Mononuclear cell (primary cell): ENCODE measurements at places on chromosomes 6 and 20. TPM values are rescaled to one million over a fixed set of nuclear protein-coding genes. Genes with fewer than 3 reads are reported as not detected.

Gene C6orf141
- total RNA-seq = 0.21 TPM

Gene XKR7
- total RNA-seq = under 0.01 TPM

Gene BPIFB1
- total RNA-seq = not detected

Gene CRYBG1
- total RNA-seq = 60.9 TPM

Gene OPRM1
- total RNA-seq = not detected

Gene PPIL6
- total RNA-seq = 1.9 TPM

Gene SLC22A7
- not detected for total RNA-seq

Gene DPPA5
- not detected for total RNA-seq

Gene CGA
- total RNA-seq = not detected

Gene CABLES2
- 1.9 TPM for total RNA-seq

Gene PI3
- not detected for total RNA-seq

Gene AKAP12
- total RNA-seq = 0.31 TPM

Gene NR2E1
- total RNA-seq = not detected

Gene CST1
- not detected for total RNA-seq

Gene SEC23B
- total RNA-seq = 25.0 TPM

Gene FAM83C
- total RNA-seq = not detected

Gene AGPAT1
- 12.9 TPM for total RNA-seq

Gene NHLRC1
- total RNA-seq = 0.52 TPM

Gene COL9A3
- total RNA-seq = not detected

Gene PLEKHG1
- 12.5 TPM for total RNA-seq

Gene TAGAP
- 320 TPM for total RNA-seq

Gene AGER
- 1.5 TPM for total RNA-seq

Gene OLIG3
- not detected for total RNA-seq

Gene HSPA12B
- not detected for total RNA-seq

Gene CRIP3
- 0.84 TPM for total RNA-seq

Gene TRAM2
- 5.7 TPM for total RNA-seq

Gene VTA1
- 19.5 TPM for total RNA-seq

Gene OR2H2
- total RNA-seq = under 0.01 TPM

Gene PMEPA1
- 1.0 TPM for total RNA-seq

Gene FAM83B
- total RNA-seq = not detected

Gene HLA-G
- 0.63 TPM for total RNA-seq

Gene RAD21L1
- total RNA-seq = 0.10 TPM

Gene KHDC1L
- total RNA-seq = not detected

Gene TCF15
- total RNA-seq = not detected

Gene SIGLEC1
- total RNA-seq = 0.73 TPM

Gene MYB
- 4.8 TPM for total RNA-seq

Gene EMILIN3
- under 0.01 TPM for total RNA-seq

Gene PTCRA
- 6.9 TPM for total RNA-seq

Gene GLP1R
- 0.10 TPM for total RNA-seq

Gene CAPN11
- total RNA-seq = 0.10 TPM

Gene DYNLT2
- 7.2 TPM for total RNA-seq

Gene RSPH9
- total RNA-seq = 0.42 TPM

Gene BTNL2
- total RNA-seq = not detected

Gene UCKL1
- total RNA-seq = 16.9 TPM

Gene GPSM3
- 131 TPM for total RNA-seq

Gene OR12D3
- not detected for total RNA-seq

Gene HLA-F
- total RNA-seq = 633 TPM

Gene ARMC12
- 0.10 TPM for total RNA-seq

Gene DDX43
- total RNA-seq = 1.6 TPM

Gene NRN1
- total RNA-seq = 0.31 TPM

Gene BMP2
- total RNA-seq = 0.73 TPM

Gene ENPP5
- total RNA-seq = 0.42 TPM

Gene LAMA5
- total RNA-seq = 1.2 TPM

Gene RTN4IP1
- 2.9 TPM for total RNA-seq

Gene MCHR2
- not detected for total RNA-seq

Gene TPMT
- 6.5 TPM for total RNA-seq

Gene MCCD1
- total RNA-seq = not detected

Gene SLC22A2
- total RNA-seq = not detected

Gene HLA-DMA
- total RNA-seq = 89.0 TPM
